ENCODE measurements at places on chromosomes 6 and 20. TPM values are rescaled to one million over a fixed set of nuclear protein-coding genes. Genes with fewer than 3 reads are reported as not detected.

DNA sequence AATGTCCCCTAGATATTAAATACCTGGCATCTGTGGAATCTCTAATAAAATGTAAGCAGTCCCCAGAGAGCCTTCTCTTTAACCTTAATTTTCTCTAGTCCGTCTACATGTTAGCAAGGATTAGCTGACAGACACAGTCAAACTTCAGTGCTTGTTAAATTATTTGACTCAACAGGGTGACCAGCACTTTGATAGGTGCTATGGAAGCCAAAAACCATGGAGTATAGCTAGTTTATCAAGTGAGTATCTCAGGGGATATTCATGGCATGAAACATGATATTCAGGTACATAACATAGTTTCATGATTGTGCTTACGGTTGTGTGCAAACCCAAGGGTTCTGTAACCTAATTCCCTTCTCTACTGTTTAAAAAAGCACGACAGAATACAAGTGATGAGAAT, 3.9 kb downstream of the RHAG start:
- DNase-seq, result no peak

- no peak for DNase-seq
These were observed 35.9 kb upstream of the HDDC2 start for GRCh38 chr6:125337706-125338105.

- no peak for DNase-seq
These were observed 8.9 kb upstream of the PTPRT start for GRCh38 chr20:43198607-43199006.

DNA sequence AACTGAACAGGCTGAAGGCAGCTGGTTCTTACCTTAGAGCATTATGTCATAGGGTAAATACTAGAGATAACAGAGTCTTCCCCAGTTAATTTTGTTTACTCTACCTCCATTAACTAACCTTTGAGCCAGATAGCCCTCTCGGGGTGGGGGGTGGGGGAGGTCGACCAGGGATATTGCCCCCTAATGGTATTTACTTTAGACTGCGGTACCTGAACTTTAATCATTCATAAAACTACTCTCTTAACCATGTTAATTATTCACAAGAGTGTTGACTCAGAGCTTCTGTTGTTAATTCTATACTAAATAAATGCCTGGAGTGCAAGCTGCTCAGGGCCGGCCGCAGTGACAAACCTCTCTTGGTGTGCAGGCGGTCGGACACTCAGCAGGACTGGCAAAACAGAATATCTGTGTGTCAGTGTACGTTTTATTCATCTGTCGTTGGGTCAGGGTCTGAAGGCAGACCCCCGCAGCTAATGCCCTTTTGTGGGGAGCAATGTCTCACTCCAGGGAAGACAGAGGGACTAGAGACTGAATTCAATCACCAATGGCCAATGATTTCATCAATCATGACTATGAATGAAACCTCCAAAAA, 152.4 kb upstream of the COL21A1 start:
- DNase-seq, result no peak

GRCh38 chr6:48505621-48506020, 394.6 kb upstream of the PTCHD4 start:
- no peak for DNase-seq

Gene MTFR2
- total RNA-seq, result not detected

- no peak for DNase-seq
These were observed 25.4 kb upstream of the HLA-E start for GRCh38 chr6:30463651-30464618.

- no peak for DNase-seq
These were observed 8.5 kb upstream of the MAFB start for GRCh38 chr20:40697541-40697940.

GRCh38 chr6:164035900-164036485, 621.5 kb downstream of the QKI start:
- no peak for DNase-seq

- DNase-seq, result no peak
These were observed 55.2 kb downstream of the KIF6 start for GRCh38 chr6:39669973-39670342.

Gene MLN
- not detected for total RNA-seq

DNA sequence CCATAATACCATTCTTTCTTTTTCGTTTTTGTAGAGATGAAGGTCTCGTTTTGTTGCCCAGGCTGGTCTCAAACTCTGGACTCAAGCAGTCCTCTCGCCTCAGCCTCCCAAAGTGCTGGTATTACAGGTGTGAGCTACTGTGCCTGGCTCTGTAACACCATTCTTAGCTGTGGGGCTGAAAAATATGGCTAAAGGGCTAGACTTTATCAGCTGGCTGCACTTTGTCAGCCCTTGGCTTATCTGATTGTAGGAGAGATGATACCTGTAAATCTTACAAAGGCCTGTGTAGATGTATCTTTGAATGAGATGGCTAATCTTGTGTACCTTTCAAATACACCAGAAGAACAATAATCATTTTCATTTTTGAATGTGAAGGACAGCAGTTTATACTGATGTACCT, 55.2 kb downstream of the ZFAND3 start:
- DNase-seq, result no peak

GRCh38 chr6:105771313-105771970, 314.7 kb upstream of the PRDM1 start:
- no peak for DNase-seq

- DNase-seq, result no peak
These were observed 38.5 kb upstream of the TFB1M start for GRCh38 chr6:155352811-155353210.

GRCh38 chr6:87074101-87074621, 20.7 kb downstream of the CGA start:
- DNase-seq, result no peak

Gene ZSCAN23
- 0.60 TPM for total RNA-seq

Gene MYB
- 0.50 TPM for total RNA-seq

Gene CLPSL2
- not detected for total RNA-seq

DNA sequence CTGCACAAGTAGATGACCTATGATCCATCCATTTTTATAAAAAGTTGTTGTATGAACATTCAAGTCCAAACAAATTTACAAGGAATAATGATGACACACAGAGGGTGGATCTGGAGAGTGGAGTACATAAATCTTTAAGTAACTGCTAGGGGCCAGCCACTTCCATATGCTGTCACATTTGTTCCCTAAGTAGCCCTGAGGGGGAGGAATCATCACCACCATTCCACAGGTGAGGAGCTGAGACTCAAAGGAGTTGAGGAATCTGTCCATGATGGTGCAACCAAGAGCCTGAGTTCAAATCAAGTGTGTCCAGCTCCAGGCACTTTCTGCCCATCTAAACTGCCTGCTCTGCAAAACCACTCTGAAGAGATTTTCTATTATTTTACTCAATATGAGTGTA, 132.1 kb downstream of the AIG1 start:
- no peak for DNase-seq

DNA sequence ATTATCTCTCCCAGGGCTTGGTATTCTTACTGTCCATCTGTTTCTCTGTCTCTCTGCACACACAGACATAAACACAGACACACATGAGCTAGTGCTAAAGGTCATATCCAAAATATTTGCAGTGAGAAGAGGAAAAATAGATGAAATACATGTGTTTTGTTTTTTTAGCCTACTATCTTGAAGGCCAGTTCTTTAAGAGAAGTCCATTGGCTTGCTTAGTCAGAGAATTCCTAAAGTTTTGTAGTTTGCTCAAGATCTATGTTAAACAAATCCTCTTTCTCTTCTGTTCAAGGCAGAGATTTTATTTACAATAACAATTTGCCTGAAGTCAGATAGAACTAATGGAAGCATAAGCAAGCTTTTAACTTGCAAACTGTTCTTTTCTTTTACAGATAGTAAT, 120.0 kb upstream of the AKIRIN2 start:
- no peak for DNase-seq

DNA sequence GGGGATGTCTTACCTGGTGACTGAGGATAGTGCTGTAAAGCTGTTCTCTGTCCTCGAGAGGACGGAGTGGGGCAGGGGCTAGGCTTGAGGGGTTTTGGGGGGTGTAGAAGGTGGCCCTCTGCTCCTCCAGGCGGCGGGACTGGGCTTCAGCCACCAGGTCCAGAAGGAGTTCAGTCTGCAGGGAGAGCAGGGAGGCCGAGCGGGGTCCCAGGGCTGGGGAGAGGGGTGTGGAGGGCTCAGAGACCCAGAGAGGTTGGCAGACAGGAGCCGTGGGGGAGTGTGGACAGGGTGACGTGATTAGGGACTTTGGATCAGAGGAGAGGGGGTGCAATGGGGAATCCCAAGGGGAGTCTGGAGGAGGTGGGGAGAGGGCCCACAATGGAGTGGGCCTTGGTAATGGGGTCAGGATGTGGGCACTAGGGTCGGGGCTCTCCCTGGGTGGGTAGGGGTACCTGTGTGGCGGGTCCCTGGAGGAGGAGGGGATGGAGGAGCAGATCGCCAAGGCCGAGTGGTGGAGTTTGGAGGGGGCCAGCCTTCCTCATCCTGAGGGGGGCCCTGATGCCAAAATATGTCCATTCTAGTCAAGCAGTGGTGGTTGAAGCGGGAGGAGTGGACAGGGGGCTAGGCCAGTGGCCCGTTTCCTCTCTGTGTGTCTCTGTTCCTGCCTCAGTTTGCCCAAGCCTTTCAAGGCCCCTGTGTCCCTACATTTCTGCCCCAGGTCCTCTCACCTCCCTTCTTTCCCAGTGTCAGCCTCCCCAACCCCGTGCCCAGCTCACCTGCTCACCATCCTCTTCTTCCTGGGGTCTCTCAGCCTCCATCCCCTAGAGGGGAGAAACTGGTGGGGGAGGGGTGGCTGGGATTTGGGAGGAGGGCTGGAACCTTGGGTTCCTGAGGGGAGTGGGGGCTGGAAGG, 491 bp downstream of the GPSM3 start:
- no peak for DNase-seq

- DNase-seq, result no peak
These were observed 643 bp downstream of the DLGAP4 start for GRCh38 chr20:36306553-36307411.

Gene NOX3
- total RNA-seq, result not detected

Gene EMILIN3
- total RNA-seq, result 0.12 TPM

- DNase-seq, result no peak
These were observed 50.9 kb downstream of the NUDT3 start for GRCh38 chr6:34341481-34341971.

- no peak for DNase-seq
These were observed 306.6 kb downstream of the PRKN start for GRCh38 chr6:162421004-162421403.

GRCh38 chr6:17015144-17015543, 86.7 kb upstream of the STMND1 start:
- no peak for DNase-seq

- DNase-seq, result no peak
These were observed 88.0 kb downstream of the INSM1 start for GRCh38 chr20:20455926-20456325.

DNA sequence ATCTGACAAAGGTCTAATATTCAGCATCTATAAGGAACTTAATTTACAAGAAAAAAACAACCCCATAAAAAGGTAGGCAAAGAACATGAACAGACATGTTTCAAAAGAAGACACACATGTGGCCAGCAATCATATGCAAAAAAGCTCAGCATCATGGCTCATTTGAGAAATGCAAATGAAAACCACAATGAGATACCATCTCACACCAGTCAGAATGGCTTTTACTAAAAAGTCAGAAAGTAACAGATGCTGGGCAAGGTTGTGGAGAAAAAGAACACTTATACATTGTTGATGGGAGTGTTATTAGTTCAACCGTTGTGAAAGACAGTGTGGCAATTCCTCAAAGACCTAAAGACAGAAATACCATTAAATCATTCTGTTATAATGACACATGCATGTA, 289.9 kb upstream of the MMS22L start:
- no peak for DNase-seq

GRCh38 chr20:60402189-60403058, 444.2 kb downstream of the CDH26 start:
- DNase-seq, result no peak

Gene TNFRSF21
- 61.4 TPM for total RNA-seq

GRCh38 chr6:3227363-3228045, at the start of gene TUBB2B:
Gene TUBB2B, minus strand, starts transcription at chr6:3227653. Its CDS starts 110 bp downstream, at chr6:3227543.
- DNase-seq, result no peak

DNA sequence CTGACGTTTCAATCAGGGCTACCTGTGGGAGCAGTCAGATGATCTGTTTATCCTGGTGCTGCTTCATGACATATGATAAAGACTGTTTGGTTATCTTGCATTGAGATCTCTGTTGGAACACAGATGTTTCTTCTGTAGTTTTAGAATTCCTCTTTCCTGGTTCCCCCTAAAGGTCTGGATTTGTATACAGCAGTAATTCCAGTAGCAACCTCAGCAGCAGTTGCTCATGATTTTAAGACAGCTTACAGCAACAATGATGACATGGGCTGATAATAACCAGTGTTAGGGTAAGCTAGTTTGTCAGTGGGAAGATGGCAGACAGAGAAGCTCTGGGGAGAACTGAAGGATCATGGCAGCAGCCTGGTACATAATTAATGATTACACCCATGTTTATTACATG, 439.4 kb downstream of the PHF3 start:
- DNase-seq, result no peak

DNA sequence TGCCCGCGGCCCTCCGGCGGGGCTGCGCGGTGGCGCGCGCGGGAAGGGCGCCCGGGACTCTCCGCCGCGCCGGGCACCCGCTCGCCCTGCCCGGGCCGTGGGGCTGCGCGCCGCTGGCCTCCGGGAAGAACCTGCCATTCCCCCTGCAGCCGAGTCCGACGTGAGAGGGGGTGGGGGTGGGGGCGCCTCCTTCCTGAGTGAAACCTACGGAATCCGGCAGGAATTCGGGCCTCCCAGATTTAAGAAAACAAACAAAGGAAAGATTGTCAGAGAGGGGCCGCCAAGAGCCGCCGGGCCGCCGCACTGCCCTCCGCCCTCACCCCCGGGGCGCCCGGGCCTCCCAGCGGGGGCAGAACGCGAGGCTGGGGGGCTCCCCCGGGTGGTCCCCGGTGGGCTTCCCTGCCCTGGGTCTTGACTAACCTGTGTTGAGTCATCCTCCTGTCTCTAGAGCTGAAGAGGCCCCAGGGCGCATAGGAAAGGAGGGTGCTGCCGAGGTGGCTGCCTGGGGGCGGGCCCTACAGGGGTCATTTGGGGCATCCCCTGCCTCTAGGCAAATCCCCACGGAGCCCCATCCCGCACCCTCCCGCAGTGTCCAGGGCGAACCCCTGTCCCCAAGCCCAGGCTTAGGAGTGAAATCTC, 42.2 kb upstream of the FOXP4 start:
- no peak for DNase-seq

Gene SSTR4
- not detected for total RNA-seq

DNA sequence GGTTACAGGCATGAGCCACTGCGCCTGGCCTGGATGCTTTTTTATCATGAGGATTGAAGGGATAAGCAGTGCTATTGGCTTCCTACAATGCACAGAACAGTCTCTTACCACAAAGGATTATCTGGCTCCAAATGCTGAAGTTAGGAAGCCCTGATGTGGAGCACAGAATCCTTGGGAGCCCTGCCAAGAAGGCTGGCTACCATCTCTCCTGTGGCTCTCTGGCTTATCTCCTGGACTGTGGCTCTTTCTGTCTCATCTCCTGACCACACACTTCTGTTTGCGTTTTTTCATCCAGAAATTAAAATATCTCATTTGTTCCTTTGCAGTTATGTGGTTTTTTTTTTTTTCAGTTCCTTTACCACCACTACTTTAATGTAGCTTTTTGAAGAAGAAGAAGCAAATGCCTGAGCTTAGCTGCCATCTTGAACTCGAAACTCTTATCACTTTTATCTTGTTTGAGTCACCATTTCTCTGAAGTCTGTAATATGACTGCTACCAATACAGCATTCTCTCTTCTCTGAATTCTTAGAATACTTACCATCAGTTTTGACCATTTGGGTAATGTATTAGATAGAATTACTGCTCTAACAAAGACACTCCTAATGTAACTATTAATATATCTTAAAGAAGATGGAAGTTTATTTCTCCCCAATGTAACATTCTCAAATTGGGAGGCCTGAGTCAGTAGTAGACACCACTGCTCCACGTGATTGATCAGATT, 1044.7 kb downstream of the KIF16B start:
- no peak for DNase-seq

GRCh38 chr20:49590163-49591017, 22.5 kb upstream of the PTGIS start:
- no peak for DNase-seq

All from omental fat pad (tissue), 4 donors.